ENCODE measurements at places on chromosomes 5 and 9.

- H3K4me1 ChIP-seq, result peaks cover 18% of the 10 kb centered on the region
- H3K27me3 ChIP-seq, result no peaks in the 10 kb centered on the region
Measured at GRCh38 chr5:58183078-58183785, 276.7 kb downstream of the PLK2 start.

DNA sequence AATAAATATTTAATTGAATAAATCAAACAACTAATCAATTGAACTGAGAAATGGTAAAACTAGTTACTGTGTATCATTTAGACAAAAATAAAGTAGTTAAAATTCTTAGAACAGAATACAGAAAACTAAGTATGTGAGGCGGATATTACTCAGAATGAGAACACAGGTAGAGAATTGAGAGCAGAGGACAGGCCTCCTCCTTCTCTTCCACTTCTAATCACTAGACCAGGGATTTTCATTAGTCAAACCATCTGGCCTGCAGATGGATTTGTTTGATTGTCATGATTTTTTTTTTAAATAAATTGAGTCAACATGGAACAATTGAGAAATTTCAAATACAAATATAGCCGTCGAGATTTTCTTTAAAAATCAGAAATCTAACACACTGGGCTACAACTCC lies 198.6 kb upstream of the HMHB1 start:
- DNase-seq, result no peak
- H3K36me3 ChIP-seq, result no peaks in the 10 kb centered on the region
- no peak overlapping the region for H3K4me3 ChIP-seq
- H3K27me3 ChIP-seq, result no peaks in the 10 kb centered on the region
- no peak overlapping the region for H3K27ac ChIP-seq
- H3K4me1 ChIP-seq, result no peaks in the 10 kb centered on the region

- H3K4me1 ChIP-seq, result no peaks in the 10 kb centered on the region
- H3K27me3 ChIP-seq, result no peaks in the 10 kb centered on the region
- no peak overlapping the region for H3K4me3 ChIP-seq
- no peak for DNase-seq
Measured at GRCh38 chr5:29822521-29822920, 1371.0 kb upstream of the CDH6 start.

GRCh38 chr5:4549351-4549750 lies 590.8 kb upstream of the ADAMTS16 start:
- no peaks in the 10 kb centered on the region for H3K36me3 ChIP-seq
- no peak for DNase-seq
- H3K4me3 ChIP-seq, result no peak overlapping the region
- H3K27ac ChIP-seq, result no peak overlapping the region
